Upper lobe of left lung (tissue), 6 donors: ENCODE measurements at places on chromosomes 7 and 10.
A peak's percentile ranks its signal among the peaks of the same experiment; 100 is the strongest.

- no peak for DNase-seq
These were observed 2.6 kb downstream of the GTPBP4 start for GRCh38 chr10:990808-991207.

DNA sequence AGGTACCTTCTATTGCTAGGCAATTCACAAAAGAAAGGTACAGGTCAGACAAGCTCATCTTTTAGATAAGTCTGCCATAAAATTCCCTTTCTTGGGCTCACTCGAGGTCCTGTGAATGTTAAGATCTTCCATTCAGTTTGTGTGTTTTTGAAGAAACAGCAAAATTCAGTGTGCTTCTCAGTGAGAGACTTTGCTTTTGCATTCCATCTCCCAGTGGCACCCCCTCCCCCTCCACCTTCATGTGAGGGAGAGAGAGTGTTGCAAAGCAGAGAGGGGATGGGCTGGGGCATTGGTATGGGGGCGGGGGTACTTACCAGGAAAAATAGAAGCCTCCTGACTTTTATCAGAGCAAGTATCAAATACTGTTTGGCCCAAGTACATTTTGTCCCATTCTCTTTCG lies 3.8 kb upstream of the TECTB start:
- DNase-seq, result no peak

GRCh38 chr10:6647811-6648526 lies 67.9 kb upstream of the PRKCQ start:
- DNase-seq, result peak; percentile 43

DNA sequence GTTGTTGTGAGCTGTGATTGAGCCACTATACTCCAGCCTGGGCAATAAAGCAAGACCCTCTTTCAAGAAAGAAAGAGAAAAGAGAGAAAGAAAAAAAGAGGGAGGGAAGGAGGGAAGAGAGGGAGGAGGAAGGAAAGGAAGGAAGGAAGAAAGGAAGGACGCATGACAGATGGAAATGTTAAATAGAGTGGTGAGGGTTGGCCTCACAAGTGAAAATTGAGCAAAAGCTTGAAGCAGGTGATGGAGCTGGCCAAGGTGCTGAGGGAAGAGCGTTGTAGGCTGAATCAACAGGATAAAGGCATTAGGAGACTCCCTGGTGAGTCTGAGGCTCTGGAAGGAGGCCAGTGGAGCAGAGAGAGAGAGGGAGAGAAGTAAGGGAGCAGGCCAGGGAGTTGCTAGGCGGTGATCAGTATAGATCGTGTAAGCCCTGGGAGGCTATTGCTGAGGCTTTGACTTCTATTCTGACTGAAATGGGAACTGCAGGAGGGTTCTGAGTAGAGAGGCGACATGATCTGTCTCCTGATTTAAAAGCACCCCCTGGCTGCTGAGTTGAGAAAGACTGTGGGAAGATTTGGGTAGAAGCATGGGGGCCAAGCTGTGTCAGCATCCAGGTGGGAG lies 26.5 kb upstream of the TMEM248 start:
- no peak for DNase-seq

GRCh38 chr10:53569455-53569854 lies 796.9 kb upstream of the MBL2 start:
- DNase-seq, result no peak

- no peak for DNase-seq
These were observed 320.1 kb upstream of the NFE2L3 start for GRCh38 chr7:25831831-25832411.

GRCh38 chr10:102619281-102619981 lies 24.8 kb upstream of the TRIM8 start:
- no peak for DNase-seq

- DNase-seq, result no peak
These were observed 12.9 kb downstream of the MTPN start for GRCh38 chr7:135964274-135964673.

DNA sequence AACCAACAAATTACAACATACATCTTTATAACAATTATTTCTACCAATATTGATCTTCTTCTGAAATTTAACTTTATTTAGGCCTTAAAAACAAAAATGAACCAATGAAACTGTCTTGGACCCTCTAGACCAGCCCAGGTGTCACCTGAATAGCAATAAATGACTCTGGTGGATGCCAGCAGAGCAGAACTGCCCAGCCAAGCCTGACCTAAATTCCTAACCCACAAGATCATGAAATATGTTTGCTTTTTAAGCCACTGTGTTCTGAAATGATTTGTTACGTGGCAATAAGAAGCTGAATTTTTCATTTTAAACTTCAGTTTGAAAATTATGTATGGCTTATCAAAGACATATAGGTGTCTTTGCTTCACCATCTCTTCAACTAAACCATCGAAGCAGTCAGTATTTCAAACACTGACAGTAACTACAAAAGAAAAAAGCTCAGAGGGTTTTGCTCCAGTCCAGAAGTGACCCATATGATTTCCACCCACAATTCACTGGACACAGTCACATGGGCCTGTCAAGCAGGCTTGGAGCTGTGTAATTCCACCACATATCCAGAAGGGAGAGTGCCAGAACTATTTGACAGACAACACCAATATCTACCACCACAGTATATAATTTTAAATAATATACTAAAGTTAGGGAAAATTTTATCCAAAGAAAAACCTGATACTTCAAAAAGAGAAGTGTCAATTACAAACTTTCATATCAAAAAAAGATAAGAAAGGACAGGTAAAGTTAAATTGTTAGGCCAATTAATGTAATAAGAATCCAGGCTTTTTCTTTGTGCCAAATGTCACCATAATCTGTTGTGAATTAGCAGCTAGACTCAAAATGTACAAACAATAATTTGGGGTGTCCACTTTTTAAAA lies 94.5 kb downstream of the KMT2C start:
- DNase-seq, result peak; percentile 68

GRCh38 chr7:135454060-135454459 lies 55.8 kb downstream of the CNOT4 start:
- DNase-seq, result no peak

DNA sequence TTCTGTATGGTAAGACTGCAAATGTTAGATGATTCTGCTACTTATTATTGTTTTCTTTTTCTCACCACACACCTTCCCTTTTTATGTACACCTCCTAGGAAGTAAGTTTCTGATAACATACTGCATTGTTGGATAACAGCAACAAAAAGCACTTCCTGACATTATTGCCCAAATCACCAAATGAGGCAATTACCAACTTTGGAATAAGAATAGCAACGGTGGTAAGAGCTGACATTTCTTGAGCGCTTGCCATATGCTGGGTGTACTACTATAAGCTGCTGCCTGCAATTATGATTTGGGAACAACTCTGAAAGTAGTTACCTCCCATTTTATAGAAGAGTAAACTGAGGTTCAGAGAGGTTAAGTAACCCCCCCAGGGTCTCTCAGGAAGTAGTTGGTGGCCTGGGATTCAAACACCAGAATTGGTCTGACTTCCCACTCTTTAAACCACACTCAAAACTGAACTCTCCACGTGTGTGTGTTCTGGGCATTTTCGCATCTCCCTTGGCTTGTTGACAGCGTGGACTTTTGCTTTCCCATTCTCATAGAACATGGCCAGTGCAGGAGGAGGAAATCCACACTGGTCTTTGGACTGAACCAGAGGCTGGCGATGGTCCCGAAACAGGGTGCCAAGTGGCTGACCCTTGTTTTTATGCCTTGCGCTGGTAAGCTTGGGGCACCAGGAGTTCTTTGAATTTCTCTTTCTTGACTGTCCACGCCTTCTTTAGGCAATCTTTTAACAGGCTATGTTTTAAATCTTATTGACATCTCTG lies 71.4 kb downstream of the TCF7L2 start:
- DNase-seq, result no peak

GRCh38 chr7:81370822-81371221 lies 399.0 kb downstream of the HGF start:
- DNase-seq, result no peak

GRCh38 chr7:141158561-141158960 lies 84.7 kb downstream of the TMEM178B start:
- DNase-seq, result peak; percentile 30

DNA sequence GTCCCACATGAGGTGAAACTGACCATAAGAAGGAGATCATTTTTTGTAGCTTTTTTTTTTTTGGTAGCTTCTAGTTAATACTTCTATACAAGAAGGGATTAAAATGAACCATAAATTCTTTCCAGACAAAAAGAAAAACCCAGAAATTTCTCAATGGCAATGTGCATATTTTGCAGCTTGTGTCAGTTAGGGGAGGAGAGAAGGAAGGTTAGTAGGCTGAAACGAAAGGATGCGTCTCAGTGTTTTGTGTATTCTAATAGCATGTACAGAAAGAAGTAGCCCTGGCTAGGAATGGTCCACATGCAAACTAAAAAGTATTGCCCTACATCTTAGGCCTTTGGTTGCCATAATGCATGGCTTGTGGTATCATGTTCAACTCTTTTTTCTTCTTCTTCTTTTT lies 90.6 kb downstream of the CACNB2 start:
- DNase-seq, result no peak

DNA sequence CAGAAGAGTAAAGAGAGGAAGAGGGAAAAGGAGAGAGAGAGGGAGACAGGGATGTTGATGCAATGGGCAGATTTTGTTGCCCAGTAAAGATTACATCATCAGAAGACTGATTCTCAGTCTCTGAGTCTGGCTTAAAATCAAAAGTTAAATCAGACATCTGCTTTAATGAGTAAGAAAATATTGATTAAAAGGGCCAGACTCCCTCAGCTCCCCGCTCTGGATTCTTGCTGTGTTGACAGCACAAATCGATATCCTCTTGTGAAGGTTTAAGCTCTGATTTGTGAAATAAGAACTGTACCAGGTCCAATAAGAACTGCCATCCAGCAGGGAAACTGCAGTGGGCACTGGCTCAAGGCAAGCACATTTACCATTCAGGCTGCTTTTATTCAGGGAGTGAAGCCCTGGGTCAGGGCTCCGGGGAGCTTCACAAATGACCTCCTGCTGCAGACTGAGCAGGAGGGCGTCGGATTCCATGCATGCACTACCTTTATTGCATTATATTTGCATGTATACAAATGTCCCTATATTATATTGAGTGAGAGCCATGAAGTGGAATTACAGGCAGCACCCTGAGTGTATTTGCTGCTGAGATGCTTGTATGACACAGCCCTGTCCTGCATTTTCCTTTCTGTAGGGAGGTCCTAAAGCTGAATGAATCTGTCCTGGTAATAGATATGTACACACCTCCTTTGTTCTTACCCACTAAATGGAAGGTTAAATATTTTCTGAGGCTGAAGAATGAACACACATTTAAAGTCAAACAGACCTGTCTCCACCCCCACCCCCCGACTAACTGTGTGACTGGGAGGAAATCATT lies 401.5 kb downstream of the REEP3 start:
- no peak for DNase-seq

DNA sequence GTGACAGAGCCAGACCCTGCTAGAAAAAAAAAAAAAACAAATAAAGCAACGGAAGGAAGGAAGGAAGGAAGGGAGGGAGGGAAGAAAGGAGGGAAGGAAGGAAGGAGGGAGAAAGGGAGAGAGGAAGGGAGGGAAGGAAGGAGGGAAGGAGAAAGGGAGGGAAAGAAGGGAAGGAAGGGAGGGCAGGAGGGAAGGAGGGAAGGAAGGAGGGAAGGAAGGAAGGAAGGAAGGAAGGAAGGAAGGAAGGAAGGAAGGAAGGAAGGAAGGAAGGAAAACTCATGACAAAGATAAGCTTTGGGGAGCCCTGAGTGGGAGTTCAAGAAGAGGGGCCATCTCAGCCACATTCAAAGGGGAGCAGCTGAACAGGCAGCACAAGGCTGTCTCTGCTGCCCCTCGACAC lies 124.7 kb upstream of the MGMT start:
- no peak for DNase-seq

- peak; percentile 26 for DNase-seq
These were observed 98.2 kb downstream of the MAPK8 start for GRCh38 chr10:48404646-48405045.

- DNase-seq, result no peak
These were observed 499.4 kb downstream of the RPS24 start for GRCh38 chr10:78533098-78533497.

DNA sequence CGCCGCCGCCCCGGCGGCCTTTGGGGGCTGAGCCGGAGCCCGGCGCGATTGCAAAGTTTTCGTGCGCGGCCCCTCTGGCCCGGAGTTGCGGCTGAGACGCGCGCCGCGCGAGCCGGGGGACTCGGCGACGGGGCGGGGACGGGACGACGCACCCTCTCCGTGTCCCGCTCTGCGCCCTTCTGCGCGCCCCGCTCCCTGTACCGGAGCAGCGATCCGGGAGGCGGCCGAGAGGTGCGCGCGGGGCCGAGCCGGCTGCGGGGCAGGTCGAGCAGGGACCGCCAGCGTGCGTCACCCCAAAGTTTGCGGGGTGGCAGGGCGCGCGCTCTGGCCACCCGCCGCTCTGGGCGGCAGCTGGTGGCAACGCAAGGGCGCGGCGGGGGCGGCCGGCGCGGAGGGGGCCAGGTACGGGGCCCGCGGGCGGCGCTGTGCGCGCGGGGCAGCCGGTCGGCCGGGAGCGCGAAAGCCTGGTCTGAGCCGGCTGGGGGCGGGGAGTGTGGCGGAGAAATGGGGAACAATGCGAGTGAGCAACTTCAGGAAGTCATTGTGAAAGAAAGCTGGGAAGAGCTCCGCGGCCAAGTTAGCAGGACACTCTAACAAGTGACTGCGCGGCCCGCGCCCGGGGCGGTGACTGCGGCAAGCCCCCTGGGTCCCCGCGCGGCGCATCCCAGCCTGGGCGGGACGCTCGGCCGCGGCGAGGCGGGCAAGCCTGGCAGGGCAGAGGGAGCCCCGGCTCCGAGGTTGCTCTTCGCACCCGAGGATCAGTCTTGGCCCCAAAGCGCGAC lies at the start of gene IKZF1:
TSS of gene IKZF1 (plus strand) at position 588 of the 782 bp plus-strand sequence. CDS start 14,346 bp downstream, outside the sequence.
- peak; percentile 93 for DNase-seq

GRCh38 chr10:54758791-54759190 lies 42.2 kb downstream of the PCDH15 start:
- DNase-seq, result no peak

DNA sequence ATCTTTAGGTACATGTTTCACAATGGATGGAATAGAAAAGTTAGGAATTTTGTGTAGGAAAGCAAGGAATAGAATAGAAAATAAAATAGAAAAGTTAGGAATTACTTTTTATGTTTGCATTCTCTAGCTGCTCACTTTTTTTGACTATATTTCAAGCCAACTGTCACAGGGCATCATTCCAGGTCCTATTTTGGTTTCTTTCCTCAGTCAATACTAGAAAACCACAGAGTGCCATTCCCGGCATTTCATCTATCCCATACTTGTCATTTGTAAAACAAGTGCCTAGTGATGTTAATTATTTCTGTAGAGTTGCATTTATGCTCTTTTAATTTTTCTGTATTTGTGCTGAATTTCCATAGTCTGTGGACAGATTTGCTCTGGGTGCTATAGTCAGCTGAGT lies 66.2 kb downstream of the SDK1 start:
- no peak for DNase-seq

DNA sequence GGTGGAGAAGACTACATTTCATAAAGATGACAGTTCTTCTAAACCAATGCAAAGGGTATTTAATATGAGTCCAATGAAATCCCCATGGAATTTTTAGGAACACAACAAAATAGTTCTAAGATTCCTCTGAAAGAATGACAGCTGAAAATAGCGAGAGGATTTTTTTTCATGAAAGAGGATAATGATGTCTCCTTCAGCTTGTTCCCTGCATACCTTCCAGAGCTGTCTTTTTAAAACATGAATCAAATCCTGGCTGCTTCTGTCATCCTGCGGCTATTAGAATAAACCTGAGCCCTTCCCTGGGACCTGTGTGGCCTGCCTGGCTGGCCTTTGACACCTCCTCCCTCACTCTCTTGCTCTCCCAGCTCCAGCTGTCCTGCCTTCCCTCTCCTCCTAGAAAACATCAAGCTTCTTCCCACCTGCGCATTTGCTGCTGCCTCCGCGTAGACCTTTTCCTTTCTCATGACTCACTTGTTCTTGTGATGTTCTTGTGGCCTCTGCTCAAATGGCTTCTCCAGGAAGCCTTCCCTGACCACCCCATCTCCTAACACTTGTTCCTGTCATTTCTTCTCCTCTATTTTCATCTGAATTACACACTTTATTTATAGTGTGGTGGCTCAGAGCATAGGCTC lies 57.4 kb downstream of the EEPD1 start:
- DNase-seq, result no peak
